ENCODE measurements at places on chromosomes 5 and 9.

DNA sequence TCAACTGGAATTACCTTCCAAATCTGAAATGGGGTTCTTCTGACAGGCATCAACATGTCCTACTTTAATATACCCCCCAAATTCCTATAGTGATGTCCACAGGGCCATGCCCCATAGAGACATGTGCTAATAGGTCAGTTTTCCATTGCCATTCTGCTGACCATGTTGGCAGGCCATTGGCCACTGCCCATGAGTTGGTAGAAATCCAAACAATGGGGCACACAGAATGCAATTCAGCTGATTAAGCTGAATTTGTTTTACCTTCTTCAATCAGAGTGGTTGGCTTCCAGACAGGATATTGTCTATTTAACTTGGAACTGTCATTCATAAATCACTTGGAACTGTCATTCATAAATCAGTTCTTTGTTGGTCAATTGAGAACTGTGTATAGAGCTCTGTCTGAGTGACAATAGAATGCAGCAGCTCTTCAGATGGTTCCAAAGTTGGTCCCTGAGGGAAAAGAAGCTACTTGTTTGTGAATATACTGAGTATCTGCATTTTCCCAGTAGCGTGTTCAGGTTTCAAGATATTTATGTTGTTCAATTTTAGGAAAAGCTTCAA is 336.9 kb downstream of the DRD1 start:
- DNase-seq, result no peak

- no peak for DNase-seq
These were observed 63.0 kb upstream of the BASP1 start for GRCh38 chr5:17154211-17154996.

DNA sequence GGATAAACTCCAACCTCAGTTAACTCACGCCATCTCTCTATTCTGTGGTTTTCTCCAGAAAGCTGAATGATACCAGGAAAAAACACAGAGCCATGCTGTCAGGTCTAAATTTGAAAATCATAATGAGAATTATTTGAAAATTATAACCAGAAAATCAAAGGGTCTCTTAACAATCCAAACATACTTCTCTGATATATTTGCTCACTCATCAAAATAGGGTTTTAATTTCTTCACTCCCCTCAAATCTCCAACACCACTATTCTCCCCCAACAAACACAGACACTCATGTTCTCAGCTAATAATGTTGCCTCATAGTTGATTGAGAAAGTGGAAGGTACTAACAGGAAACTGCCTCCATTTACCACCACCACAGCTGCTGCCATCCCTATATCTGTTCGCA is 375.5 kb downstream of the TLE1 start:
- no peak for DNase-seq

DNA sequence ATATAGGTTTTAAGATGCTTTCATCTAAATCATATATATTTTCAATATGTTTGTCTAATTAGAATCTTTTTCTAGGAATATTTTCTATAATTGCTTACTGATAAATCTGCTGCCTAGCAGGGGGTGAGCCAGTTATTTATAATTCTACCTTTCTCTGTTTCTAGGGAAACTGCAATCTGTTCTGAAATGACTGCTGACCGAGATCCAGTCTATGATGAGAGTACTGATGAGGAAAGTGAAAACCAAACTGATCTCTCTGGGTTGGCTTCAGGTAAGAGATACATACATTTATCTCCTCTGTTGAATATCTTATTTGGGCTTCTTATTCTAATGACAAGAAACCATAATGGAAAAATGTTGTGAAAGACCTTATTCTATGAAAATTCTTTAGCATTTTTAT is 127.3 kb downstream of the XRCC4 start:
- DNase-seq, result no peak

GRCh38 chr5:91098541-91098940 is 284.6 kb downstream of the ARRDC3 start:
- no peak for DNase-seq

DNA sequence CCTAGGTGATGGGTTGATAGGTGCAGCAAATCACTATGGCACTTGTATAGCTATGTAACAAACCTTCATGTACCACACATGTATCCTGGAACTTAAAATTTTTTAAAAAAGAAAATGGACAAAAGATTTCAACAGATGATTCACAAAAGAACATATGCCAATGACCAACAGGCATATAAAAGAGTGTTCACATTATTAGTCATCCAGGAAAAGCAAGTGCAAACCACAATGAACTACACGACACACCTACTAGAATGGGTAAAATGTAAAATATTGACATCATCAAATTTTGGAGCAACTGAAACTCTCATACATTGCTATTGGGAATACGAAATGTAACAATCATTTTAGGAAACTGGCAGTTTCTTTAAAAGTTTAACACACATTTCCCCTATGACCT is 109.9 kb downstream of the YIPF5 start:
- DNase-seq, result no peak

DNA sequence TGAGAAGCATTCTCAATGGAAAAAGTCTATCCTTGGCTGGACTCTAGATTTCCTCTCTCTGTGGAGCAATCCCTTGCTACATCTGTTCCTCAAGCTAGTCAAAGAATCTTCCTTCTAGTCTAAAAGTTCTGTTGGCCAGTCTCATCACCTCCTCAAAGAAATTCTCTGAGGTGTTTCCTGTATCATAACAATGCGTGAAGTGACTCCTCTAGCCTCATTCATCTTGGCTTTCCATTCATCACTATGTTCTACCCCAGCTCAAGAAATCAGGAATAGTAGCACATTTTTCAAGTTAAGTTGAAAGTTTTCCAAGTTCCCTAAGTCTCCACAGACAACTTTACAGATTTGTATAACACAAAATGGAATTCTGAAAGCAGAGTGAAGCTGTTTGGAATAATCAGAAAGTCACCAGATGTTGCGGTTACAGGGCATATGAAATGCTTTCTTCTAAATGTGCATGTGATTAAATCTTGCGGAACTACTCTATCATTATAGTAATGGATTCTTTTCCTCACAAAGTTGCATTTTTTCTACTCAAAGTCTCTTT is 176.6 kb upstream of the FREM1 start:
- no peak for DNase-seq

DNA sequence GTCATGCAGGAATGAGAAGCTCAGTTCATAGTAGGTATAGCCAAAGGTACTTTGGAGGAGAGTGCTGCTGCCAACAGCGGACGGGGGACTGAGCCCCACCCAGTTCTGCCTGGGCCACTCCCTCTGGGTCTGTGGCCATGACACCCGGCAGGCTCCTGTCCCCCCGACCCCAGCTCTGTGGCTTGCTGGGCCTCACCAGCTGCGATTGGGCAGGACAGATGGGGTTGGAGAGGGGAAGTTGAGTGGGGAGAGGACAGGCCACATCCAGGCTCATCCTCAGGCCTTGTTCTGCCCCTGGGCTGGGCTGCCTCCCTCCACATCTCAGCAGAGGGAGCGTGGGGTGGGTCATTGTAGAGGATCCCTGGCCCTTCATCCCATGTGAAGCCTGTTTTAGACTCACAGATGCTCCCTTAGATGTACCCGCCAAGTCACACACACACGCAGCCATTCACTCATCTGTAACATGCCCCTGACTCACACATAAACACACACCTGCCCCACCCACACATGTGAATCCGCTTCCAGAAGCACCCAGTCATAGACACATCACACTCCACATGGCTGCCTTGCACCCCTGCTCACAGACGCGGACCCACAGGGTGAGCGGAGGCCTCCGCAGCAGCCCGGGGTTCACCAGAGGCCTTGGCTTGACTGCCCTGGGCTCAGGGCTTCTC is 48.8 kb downstream of the NTNG2 start:
- no peak for DNase-seq

DNA sequence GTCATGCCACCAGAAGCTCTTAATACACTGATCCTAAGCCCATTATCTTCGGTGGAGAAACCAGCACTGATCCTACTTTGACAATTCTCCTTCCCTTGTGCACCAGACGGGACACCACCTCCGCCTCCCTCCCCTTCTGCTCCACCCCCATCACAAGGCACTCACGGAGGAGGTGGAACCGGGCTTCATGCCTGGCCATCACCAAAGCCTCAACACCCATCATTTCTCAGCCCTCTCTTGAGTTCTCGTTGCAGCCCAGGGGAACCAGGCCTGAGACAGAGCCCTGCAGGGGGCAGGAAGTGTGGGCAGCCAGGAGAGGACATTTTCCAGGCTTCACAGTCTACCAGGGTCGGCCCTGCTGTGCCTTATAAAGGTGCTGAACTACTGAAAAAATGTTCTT is 160.5 kb downstream of the GOLPH3 start:
- no peak for DNase-seq

GRCh38 chr5:174903172-174903732 is 178.9 kb downstream of the MSX2 start:
- no peak for DNase-seq

- no peak for DNase-seq
These were observed 309.6 kb upstream of the CCNH start for GRCh38 chr5:87722286-87722685.

- DNase-seq, result no peak
These were observed 679 bp upstream of the KDM4C start for GRCh38 chr9:6757132-6757455.

- no peak for DNase-seq
These were observed 78.4 kb downstream of the BOD1 start for GRCh38 chr5:173538018-173538417.

GRCh38 chr9:28981129-28981528 is 1407.8 kb upstream of the C9orf72 start:
- no peak for DNase-seq

Data from neural crest cell (in vitro differentiated cells).